ENCODE measurements at places on chromosomes 13 and 19.
A peak's percentile ranks its signal among the peaks of the same experiment; 100 is the strongest.

- no peak for DNase-seq
Observed at GRCh38 chr13:50403311-50403710, 388.1 kb downstream of the KCNRG start.

- no peak for DNase-seq
Observed at GRCh38 chr19:2254064-2254872, 1.9 kb downstream of the JSRP1 start.

DNA sequence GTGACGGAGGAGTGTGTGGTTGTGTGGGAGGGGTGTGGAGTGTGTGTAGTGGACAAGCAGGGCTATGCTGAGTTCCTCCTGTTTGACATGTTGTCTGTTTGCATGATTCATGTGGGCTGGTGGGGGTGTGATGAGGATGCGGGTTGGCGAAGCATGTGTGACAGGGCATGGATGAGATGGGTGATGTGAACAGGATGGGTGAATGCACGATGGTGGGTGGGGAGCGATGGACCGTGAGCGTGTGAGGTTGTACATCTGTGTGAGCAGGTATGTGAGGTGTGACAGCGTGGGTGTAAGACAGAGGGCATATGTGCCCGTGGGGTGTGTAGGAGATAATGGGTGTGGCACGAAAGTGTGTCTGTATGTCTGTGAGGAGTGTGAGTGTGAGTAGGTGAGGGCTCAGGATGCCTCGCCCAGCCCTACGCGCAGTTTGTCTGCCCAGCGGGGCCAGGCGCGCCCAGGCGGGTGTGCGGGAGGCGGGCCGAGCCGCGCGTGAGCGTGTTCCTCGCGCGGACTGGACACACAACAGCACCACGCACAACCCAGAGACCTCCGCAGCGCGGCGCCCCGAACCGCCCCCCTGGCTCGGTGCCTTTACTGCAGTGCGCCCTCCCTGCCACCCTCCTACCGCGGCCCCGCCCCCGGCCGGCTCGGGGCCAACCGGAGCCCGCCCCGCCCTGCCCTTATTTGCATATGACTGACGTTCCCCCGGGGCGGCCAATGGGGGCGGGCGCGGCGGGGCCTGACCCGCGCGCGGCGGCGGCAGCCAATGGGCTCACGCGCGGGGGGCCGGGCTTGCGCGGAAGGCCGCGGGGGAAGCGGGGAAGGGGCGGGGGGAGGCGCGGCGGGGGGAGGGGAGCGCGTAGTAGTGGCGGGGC lies 14.4 kb downstream of the CIC start:
- peak; percentile 94 for DNase-seq

- DNase-seq, result no peak
Observed at GRCh38 chr13:27006519-27007161, 165.0 kb downstream of the USP12 start.

DNA sequence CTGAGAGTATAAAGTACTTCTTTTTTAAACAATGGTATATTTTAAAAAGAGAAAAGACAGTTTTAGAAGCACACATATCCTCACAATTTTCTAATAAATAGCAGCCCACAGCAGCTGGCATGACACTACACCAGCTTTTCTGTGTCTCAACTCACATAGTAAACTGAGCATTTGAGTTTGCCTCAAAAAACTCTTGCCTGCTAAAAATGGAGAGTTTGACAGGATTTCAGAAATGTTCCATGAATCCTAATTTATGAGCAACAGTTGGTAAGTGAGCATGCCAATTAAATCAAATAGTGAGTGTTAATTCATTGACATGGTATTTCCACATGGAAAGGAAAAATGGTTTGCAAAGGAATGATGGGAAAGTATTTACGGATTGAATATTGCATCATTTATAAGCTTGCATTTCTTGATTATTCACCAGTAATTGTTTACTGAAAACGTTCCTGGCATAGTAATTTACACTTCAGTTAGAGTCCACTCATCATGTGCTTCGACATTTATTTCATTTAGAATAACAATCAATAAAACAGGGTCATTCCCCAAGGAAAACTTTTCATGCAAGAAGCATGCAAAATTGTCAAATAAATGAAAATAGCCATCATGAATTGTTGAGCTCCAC lies 323.0 kb downstream of the EFNB2 start:
- DNase-seq, result no peak

DNA sequence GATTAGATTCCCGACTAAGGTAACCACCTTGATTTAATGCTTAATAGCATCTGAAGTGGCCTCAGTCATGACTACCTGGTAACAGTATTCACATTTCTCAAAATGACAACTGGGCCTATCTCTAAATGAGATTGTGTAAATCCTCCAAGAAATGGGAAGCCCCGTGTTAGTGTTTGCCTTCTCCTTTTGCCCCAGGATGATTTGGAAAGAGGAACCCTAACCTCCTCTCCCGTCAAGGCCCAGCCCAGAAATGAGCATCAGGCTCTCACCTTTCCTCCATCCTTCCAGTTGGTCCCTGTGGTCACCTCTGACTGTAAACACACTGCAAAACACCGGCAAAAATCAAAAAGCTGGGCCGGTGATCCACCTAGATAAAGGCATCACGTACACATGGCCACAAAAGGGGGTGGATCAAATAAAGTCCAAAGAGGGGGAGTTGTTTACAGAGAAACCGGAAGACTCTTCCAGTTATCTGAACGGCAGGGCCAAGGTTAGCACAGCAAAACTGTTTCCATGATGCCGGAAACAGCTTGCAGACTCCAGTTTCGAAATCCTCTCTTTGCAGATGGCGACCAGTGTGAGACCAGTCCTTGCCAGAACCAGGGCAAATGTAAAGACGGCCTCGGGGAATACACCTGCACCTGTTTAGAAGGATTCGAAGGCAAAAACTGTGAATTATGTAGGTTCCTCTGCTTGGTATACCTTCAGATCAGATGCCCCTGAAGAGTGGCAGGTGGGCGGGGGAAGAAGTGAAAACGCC lies 16.4 kb downstream of the F10 start:
- DNase-seq, result no peak

- DNase-seq, result no peak
Observed at GRCh38 chr13:93996481-93996880, 483.0 kb downstream of the DCT start.

- no peak for DNase-seq
Observed at GRCh38 chr13:23433171-23434153, at the start of gene SACS. SACS (minus strand) TSS chr13:23433702; CDS start chr13:23411239, 22,463 bp downstream.

DNA sequence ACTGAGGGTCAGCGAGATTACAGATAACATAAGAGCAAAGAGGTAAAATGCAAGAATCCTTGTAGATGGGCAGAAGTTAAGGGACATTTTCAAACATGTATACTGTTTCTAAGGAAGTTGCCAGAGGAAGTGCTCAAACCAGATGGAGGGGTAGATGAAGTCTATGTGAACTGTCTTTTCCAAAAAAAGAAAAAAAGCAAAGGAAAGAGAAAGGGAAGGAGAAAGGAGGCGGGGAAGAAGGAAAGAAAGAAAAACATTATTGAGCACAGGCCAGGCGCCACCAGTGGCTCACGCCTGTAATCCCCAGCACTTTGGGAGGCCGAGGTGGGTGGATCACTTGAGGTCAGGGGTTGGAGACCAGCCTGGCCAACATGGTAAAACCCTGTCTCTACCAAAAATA lies 5.3 kb downstream of the DMAC2 start:
- no peak for DNase-seq

DNA sequence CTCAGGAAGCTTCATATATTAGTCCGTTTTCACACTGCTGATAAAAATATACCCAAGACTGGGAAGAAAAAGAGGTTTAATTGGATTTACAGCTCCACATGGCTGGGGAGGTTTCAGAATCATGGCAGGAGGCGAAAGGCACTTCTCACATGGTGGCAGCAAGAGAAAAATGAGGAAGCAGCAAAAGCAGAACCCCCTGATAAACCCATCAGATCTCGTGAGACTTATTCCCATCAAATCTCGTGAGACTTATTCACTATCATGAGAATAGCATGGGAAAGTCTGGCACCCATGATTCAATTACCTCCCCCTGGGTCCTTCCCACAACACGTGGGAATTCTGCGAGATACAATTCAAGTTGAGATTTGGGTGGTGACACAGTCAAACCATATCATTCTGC lies 23.1 kb downstream of the FLT3 start:
- DNase-seq, result no peak

DNA sequence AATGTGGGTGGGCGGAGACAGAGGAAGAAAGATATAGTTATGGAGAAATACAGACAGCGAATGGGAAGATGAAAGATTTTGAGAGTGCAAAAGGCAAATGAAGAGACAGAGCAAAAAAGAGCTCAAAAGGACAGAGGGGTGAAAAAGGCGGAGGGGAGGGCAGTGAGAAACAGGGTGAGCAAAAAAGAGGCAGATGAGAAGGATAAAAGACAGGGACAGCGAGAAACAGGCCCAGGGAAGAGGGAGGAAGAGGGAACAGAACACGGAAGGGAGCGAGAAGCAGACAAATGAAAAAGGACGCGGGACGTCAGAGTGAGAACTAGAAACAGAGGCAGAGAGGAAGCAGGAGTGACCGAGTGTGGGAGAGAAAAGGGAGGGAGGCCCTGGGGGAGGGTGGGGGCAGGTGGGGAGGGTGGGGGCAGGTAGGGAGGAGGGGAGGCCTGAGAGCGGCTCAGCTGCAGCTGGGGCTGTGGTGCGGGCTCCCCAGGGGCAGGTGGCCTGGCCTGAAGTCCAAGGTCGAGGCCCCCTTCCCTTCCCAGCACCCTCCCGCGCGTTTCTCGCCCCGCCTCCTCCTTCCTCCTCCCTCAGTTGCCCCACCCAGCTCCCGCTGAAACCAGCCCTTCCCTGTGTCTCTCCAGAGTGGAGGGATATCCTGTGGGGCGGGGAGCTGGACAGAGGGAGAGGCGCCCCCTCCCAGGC lies 2.9 kb downstream of the KLK1 start:
- no peak for DNase-seq

DNA sequence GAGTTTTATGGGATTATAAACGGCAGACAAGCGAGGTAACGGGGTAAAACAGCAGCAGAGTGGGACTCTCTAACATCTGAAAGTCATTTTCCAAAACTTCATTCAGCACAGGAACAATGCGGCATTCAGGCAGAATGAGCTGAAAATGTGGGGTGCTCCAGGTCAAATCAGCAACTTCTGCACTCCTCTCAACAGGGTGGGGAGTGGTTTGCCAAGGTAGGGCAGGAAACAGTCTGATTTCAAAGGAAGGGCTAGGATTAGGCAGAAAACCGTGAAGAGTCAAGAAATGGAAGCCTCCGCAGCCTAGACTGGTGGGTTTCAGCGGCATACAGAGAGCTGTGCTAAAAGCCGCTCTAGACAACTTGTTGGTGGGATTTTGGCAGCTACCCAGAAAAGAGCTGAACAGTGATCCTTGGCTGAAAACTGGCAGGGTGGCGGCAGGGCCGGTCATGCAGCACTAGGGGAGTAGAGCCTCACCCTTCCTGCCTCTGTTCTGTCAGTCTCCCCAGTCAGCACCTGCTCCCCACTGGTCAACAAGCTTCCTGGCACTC lies 154.2 kb upstream of the KLF12 start:
- DNase-seq, result no peak

DNA sequence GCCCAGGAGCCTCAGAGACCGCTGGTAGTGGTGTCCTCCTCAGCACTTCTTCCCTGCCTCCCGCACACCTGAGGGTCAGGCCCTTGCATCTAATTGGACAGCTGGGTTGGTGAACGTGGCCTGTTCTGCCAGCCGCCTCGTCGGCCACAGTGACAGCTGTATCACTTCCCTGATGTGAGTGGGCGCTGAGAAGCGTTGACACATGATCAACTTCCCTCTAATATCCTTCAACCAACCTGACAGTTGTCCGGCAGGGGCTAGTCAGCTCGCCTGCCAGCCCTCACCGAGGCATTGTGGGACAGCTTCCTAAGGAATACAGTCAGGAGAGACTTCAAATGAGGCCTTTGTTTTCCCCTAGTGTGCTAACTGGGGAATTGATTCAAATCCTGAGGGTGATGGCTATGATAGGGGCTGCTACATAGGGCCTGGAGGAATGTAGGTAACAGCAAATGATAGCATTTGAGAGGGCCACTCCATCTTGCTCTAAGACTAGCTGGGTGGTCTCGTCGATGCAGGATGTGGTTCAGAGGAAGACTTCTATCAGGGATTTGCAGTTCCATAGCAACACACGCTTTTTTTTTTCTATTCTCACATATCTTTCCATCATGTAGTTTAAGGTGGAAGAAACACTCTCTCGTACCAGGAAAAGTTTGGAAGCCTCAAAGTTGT lies 230.8 kb downstream of the TSHZ3 start:
- no peak for DNase-seq

- no peak for DNase-seq
Observed at GRCh38 chr19:42154471-42155323, 22.5 kb upstream of the POU2F2 start.

- no peak for DNase-seq
Observed at GRCh38 chr19:33381101-33381500, 7.6 kb downstream of the CEBPG start.

- DNase-seq, result no peak
Observed at GRCh38 chr19:3881272-3882040, 971 bp downstream of the ATCAY start.

- no peak for DNase-seq
Observed at GRCh38 chr13:66665991-66666390, 564.1 kb downstream of the PCDH9 start.

DNA sequence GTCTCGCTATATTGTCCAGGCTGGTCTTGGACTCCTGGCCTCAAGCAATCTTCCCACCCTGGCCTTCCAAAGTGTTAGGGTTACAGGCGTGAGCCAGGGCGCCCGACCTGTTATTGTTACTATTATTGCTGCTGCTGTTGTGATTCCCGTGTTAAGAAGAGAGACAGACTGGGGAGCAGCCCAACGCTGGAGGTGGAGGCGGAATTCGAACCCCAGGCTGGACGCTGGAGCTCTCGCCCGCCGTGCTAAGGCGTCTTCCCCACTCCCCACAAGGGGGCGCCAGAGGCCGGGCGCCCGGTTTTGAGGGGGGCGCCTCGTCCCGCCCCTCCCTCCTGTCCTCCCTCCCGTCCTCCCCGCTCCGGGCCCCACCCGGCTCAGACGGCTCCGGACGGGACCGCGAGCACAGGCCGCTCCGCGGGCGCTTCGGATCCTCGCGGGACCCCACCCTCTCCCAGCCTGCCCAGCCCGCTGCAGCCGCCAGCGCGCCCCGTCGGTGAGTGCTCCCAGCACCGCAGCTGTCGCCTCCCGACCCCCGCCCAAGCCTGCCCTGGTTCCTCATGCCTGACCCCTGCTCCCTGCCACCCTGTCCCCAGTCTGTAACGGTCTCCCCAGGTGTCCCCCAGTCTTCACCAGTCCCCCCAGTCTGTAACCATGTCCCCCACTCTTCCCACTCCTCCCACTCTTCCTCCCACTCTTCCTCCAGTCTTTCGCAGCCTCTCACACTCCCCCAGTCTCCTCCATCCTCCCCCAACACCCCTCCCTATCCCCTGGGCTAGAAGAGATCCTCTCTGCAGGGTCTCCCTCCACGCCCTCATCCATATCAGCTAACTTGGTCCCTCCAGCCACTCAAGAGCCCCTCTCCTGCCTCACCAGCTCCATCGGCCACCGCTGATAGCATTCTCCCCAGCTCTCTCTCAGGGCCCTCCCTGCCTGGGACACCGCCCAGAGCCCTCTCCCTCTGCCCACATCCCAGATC lies at the start of gene EHD2:
TSS of gene EHD2 (plus strand) at position 377 of the 976 bp plus-strand sequence. CDS start 3,191 bp downstream, outside the sequence.
- DNase-seq, result no peak

DNA sequence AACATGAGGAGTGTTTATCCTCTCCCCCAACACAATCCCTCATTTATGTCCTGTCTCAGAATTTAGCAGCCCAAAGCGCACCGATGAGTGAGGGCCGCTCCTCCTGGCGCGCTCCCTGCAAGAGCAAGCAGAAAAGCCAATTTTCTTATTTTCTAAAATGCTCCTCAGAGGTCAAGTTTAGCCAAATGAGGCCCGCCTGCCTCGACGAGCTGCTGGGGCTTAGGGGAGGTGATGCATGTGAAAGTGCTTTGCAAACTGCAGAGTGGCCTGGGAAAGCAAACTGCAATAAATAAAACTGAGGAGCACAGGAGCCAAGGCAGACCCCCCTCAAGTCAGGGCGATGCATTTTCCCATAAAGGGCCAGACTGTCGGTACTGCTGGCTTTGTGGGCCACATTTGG lies 29.0 kb downstream of the CAPS start:
- DNase-seq, result no peak

GRCh38 chr13:25927363-25927762 lies 124.5 kb downstream of the SHISA2 start:
- no peak for DNase-seq

Data from stimulated activated CD4-positive, alpha-beta T cell treated with anti-CD3 and anti-CD28 coated beads, TNF-alpha, amount 100 ng/mL, for 4 hours (primary cell).